ENCODE measurements at places on chromosomes 11 and 22.

DNA sequence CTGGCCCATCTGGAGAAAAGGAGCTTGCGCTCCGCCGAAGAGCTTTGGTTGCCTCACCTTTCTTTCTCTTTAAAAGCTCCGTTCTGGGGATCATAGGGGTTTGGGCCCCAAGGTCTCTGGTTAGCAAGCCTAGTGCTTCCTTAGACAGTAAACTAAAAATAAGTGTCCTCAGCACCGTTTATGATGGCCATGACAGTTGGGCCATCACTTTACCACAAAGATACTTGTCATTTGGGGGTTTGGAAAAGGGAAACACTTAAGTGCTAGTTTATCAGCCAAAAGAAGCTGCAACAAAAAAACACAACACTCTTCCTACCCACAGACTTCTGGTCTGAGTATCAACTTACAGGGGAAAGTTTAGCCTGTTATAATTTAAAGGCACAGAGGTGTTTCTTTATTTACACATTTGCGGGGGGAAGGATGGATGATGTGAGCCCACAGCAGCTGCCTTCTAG lies 88.4 kb upstream of the CD44 start:
- no peak for DNase-seq

DNA sequence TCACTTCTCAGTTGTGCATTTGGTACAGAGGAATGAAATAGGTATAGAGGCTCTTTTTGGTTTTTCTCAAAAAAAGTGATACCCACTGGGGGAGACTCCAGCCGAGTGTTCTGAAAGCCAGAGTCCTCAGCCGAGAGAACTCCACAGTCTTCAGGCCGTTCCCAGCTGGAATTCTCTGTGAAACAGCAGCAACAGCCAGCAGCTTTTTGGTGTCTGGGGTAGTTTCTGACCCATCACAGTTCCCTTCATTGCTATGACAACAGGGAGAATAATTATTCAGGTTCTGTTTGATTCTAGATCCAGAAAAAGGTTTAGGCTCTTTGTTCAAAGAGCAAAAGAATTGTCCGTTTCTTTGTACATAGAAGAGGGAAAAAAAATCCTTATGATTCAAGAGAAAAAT lies 84.6 kb downstream of the C22orf31 start:
- DNase-seq = no peak

GRCh38 chr22:37230673-37231405 lies 13.2 kb downstream of the RAC2 start:
- no peak for DNase-seq

GRCh38 chr11:128316541-128317227 lies 270.7 kb downstream of the ETS1 start:
- DNase-seq = no peak

GRCh38 chr11:37973941-37974340 lies 1375.9 kb upstream of the RAG2 start:
- DNase-seq = no peak

DNA sequence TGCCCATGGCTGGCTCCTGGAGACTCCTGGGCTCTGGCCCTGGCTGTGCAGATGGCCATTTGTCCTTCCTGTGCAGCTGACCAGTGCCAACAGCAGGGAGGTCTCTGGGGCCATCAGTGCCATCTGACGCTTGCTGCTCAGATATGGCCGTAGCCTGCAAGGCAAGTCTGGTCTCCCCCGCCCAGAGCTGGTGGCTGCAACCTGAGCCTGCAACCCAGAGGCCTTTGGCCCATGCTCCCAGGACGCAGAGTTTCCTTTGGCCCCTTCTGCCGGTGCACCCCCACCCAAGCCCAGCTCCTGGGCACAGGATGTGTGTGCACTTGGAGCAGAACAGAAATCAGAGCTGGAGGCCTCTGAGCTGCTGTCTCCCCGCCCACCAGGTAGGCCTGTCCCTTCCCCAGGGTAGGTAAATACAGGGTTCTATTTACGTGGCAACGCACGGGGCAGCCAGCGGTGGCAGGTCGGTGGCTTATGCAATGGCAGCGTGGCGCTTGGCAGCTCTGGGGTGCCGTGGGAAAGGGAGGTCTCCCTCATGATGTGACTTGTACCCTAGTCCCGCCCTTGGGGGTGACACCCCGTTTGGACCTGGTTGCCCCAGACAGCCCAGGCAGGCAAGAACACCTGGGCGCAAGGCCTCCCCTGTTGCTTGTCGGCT lies 21.0 kb upstream of the MYEOV start:
- no peak for DNase-seq

- DNase-seq = no peak
These were observed 37.6 kb downstream of the PITPNB start for GRCh38 chr22:27881421-27881820.

- no peak for DNase-seq
These were observed 1.7 kb downstream of the MALAT1 start for GRCh38 chr11:65500387-65501185.

DNA sequence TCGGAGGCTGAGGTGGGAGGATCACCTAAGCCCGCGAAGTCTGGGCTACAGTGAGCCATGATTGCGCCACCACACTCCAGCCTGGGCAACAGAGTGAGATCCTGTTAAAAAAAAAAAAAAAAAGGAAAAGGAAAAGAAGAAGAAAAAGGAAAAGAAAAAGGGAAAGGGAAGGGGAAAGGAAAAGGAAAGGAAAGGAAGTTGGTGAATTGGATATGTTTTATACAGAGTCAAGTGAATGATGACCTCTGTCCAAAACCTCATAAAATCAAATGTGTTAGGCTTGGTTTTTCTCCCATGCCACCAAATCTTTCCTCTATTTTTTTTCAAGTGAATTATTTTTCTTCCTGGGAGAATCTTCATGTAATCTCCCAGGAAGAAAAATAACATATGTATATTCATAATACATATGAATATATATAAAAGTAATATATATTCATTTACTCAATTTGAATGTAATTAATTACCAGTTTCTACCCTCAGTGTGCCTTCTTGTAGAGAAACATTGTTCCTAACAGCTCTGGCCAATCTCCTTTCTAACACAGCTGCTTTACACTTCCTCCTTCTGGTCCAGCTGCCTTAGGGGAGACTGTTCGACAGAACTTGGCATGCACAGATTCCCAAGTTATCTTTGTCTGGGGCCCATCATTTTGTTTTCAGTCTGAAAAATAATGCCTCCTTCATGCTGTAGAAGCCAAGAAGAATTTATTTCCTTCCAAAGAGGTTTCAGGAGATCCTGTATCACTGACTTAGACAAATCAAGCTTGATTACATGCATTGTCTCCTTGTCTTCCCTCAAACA lies 111.9 kb downstream of the CCDC34 start:
- no peak for DNase-seq

DNA sequence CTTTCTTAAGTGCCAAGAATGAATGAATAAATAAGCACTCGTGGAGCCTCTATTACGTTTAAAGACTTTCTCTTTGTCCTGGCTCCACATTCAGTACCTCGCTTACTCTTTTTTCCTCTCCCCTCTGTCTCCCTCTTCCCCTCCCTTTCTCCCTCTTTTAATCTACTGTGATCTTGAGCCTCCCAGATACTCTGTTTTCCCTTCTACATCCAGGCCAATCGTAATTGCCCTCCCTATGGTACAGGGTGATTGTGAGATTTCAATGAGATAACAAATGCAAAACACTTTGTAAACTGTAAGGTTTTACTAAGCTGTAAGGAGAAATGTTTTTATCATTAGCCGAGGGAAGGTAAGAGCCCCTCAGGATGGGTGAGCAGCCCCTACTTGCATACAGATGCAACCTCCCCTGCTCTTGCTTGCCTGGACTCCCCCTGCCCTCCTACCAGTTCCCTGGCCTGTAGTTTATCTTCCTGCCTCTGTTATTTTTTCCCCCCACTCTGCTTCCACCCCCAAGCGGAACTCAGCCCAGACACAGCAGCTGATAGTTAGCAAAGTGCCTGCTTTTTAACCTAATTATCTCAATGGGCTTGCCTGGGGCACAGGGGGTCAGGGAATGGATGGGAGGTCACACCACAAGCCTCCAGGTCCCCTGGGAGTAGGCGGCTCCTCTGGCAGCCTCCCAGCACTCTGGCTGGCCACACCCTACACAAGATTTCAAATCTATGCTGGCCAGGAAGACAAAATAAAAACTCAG lies 76.9 kb upstream of the CADM1 start:
- no peak for DNase-seq

GRCh38 chr11:46410021-46410420 lies 18.4 kb upstream of the CHRM4 start:
- no peak for DNase-seq

DNA sequence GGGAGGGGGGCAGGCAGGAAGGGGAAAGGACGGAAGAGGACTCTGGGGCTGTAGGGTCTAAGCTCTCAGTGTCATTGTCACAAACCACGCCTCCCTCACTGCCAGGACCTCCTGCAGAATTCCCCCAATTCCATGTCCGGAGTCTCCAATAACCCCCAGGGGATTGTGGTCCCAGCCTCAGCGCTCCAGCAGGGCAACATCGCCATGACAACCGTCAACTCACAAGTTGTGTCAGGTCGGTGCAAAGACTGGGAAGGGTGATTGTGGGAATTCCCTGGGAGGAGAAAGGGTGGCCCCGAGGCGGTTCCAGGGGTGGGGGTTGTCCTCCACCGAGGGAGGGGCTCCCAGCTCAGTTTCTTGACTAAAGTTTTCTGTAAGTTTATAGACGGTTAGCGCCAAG lies 86.0 kb downstream of the FEZ1 start:
- no peak for DNase-seq

- no peak for DNase-seq
These were observed 377.3 kb downstream of the TBC1D22A start for GRCh38 chr22:47139790-47140119.

DNA sequence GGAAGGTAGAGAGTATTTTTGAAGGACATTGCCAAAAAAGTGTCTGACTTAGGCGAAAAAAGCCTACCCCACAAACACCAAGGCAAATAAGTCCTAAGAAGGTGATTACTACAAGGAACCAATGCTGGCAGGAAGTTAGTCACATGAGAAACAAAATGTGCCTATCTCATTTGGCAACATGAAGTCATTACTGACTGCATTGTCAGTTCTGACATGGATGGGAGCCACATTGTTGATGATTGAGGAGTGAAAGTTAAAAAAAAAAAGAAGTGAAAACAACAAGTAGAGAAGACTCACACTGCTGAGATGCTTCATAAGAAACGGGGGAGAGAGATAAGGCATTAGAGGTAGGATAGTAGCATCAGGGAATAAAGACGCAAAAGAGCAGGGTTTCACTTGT lies 141.5 kb upstream of the FAT3 start:
- no peak for DNase-seq

GRCh38 chr11:115625502-115625901 lies 121.3 kb upstream of the CADM1 start:
- no peak for DNase-seq

- no peak for DNase-seq
These were observed 24.4 kb upstream of the ACR start for GRCh38 chr22:50713571-50714056.

DNA sequence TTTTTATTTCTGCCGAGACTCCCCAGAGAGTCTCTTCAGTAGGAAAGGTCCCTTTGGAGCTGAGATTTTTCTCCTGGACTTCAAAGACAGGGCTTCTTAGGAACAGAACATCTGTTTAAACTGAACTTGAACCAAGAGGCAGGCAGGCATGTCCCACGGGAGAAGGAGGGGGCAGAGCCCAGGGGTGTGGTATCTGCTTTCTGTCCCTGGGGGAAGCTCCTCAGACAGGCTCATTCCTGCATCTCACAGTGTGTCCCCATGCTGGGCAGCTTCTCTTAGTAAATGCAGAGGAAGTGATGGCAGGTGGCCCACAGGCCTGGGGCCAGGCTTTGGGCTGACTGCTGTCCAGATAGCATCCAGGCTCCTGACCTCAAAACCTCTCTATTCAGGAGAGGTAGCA lies 47.3 kb downstream of the TSPAN18 start:
- DNase-seq = no peak

DNA sequence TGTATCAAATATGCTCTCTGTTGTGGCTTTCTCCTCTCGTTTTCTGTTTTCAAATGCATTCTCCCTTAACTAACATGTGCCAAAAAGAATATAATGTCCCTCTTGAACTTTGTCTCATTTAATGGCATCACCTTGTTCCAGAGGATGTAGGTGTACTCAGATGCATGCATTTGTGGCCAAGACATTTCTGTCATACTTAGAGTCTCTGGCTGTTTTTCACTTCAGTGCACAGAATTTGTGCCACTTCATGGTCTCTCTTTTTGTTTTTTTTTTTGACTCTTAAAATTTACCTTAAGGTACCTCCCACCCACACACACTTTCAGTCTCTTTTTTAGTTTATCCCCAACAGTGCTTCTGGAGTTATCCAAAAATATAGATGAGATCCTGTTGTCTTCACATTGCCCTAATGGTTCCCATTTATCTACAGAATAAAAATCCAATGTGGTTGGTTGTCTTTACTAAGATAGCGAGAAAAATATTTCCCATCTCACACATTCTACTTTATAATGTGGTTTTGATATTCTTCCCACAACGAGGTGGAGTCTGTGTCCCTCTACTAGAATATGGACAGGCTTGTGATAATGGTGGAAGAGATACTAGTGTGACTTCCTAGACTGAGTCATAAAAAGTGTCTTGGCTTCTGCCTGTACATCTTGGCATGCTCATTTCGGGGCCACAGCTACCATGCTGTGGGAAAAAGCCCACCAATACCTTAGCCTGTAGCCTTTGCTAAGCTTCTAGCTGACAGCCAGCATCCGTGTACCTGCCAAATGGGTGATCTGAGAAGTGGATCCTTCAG lies 125.8 kb downstream of the DDX10 start:
- no peak for DNase-seq

- DNase-seq = no peak
These were observed 1279.3 kb downstream of the BRD1 start for GRCh38 chr22:48548391-48548790.

- DNase-seq = no peak
These were observed 32.2 kb upstream of the SESN3 start for GRCh38 chr11:95262994-95263765.

GRCh38 chr11:95736355-95736754 lies 53.2 kb downstream of the FAM76B start:
- no peak for DNase-seq

DNA sequence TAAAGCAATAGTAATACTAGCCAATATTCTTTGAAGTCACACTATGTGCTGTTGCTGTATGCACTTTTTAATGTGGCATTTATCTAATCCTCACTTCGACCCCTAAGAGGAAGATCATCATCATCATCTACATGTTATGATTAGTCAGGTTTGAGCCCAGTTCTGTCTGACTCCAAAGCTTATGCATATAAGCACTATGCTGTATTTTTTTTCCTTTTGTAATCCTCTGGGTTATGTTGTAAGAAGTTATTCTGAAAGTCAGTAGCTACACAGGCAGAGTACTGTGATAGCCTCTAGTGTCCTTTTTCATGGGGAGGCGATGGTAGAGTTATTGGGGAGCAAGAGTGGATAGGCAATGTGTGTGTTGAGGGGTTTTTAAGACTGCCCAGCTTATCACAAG lies 11.1 kb downstream of the MMP20 start:
- no peak for DNase-seq

DNA sequence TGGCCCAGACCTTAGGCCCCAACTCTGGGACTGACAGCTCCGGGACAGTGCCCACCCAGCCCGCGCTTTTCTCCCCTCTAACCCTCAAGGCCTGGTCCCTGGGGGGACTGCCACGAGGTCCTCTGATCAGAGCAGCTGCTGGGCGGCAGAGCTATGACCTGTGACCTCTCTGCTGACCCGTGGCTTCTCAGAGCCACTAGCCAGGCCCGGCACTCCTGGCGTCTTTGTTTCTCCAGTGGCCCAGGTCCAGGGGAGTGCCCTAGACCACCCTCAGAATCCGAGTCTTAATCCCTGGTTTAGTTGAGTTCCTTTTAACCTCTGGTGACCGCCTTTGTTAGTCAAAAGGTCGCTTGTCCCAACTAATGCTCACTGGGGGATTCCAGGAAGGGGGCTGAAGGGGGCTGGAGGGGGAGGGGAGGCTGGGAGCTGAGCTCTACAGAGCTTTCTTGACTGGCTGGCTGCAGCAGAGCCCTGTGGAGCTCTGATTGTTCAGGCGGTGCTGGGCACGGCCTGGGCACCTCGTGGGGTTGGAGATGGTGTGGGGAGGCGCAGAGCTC lies 1.2 kb downstream of the FBLN1 start:
- DNase-seq = no peak

All from AG09319 (cell line).